ENCODE measurements at places on chromosomes 5 and 9. TPM values are rescaled to one million over a fixed set of nuclear protein-coding genes. Genes with fewer than 3 reads are reported as not detected.

The CCL21 gene
- not detected for total RNA-seq

The TMC1 gene
- total RNA-seq, result 0.31 TPM

The THOC3 gene
- 125 TPM for total RNA-seq

- DNase-seq, result no peak
- peaks cover 31% of the 10 kb centered on the region for H3K4me1 ChIP-seq
- no peaks in the 10 kb centered on the region for H3K36me3 ChIP-seq
- no peaks in the 10 kb centered on the region for H3K27me3 ChIP-seq
Observed at GRCh38 chr5:78747705-78748359, 99.3 kb upstream of the LHFPL2 start.

GRCh38 chr5:115875447-115875846 lies 33.7 kb downstream of the AP3S1 start:
- no peak overlapping the region for H3K27ac ChIP-seq
- H3K4me3 ChIP-seq, result no peak overlapping the region
- DNase-seq, result no peak
- H3K4me1 ChIP-seq, result peaks cover 6% of the 10 kb centered on the region
- H3K36me3 ChIP-seq, result peaks cover 14% of the 10 kb centered on the region
- H3K27me3 ChIP-seq, result no peaks in the 10 kb centered on the region

DNA sequence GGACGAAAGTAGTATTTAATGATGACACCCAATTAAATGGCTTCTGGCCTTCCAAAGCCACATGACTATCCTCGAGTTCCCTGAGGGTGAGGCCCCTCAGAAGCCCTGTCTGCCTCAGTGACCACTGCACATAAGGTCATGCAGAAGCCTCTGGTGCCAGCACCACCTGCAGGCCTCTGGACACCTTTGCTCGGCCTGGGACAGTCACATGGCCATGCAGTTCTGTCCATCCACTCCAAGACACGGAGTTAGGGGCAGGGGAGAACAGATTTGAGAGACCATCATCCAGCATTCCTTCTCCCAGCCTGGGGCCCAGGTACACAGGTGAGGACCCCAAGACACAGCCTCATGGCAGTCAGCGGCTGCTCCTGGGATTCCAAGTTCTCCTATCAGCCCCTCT lies 145.0 kb downstream of the ROR2 start:
- 0 out of 2 replicates have a peak, but pooled peaks cover 2% of the 10 kb centered on the region for H3K4me1 ChIP-seq
- no peak for DNase-seq
- no peak overlapping the region for H3K27ac ChIP-seq
- H3K27me3 ChIP-seq, result no peaks in the 10 kb centered on the region
- H3K4me3 ChIP-seq, result no peak overlapping the region
- no peaks in the 10 kb centered on the region for H3K36me3 ChIP-seq

- DNase-seq, result no peak
- H3K27me3 ChIP-seq, result no peaks in the 10 kb centered on the region
- no peak overlapping the region for H3K4me3 ChIP-seq
- H3K27ac ChIP-seq, result no peak overlapping the region
- H3K4me1 ChIP-seq, result peaks cover under 1% of the 10 kb centered on the region
Observed at GRCh38 chr5:116176121-116176520, 91.3 kb downstream of the COMMD10 start.

DNA sequence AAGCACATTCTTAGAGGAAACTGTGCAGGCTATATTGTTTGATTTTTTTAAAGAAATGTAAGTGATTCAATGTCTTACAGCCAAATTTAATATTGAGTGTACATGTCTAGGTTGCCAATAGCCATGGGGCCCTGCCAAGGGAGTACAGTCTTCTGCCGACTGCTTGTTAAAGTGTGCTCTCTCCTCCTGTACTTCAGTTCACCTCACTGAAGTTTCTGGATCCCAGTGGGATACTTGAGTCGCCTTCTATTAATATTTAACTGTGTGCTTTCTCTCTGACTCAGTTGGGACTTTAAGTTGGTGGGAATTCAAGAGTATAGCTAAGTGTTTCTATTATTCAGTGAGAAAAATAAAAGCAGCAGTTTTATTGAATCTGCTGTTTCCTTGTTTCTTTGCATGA lies 44.5 kb upstream of the C5orf47 start:
- peaks cover 50% of the 10 kb centered on the region for H3K4me1 ChIP-seq
- no peaks in the 10 kb centered on the region for H3K36me3 ChIP-seq
- H3K27me3 ChIP-seq, result no peaks in the 10 kb centered on the region
- no peak for DNase-seq
- peak overlapping the region; percentile 74 for H3K27ac ChIP-seq

- H3K27ac ChIP-seq, result no peak overlapping the region
- DNase-seq, result no peak
- H3K4me3 ChIP-seq, result no peak overlapping the region
- H3K27me3 ChIP-seq, result no peaks in the 10 kb centered on the region
- H3K4me1 ChIP-seq, result peaks cover 17% of the 10 kb centered on the region
Observed at GRCh38 chr5:117590944-117591343, 1016.3 kb upstream of the SEMA6A start.

GRCh38 chr5:170389550-170389892 lies 354 bp upstream of the KCNMB1 start:
- H3K36me3 ChIP-seq, result no peaks in the 10 kb centered on the region
- DNase-seq, result no peak
- no peak overlapping the region for H3K27ac ChIP-seq
- no peaks in the 10 kb centered on the region for H3K27me3 ChIP-seq

DNA sequence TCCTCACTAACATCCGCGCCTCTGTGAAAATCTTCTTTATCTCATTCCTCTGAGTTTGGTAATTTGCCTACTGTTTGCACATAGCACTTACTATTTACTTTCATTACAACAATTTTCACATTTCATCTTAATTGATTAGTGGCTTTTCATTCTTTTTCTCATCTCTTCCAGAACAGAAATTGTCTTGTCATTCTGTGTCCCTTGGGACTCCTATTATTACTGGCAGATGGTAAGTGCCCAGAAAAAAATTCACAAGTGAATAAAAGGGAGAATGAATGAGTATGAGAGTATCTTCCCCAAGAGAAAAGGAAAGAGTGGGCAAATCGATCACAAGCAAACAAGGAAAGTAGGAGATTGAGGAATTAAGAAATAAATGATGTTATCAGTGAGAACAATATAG lies 876.1 kb downstream of the TLE4 start:
- H3K36me3 ChIP-seq, result 0 out of 2 replicates have a peak, but pooled peaks cover 2% of the 10 kb centered on the region
- no peaks in the 10 kb centered on the region for H3K27me3 ChIP-seq
- no peak for DNase-seq

GRCh38 chr5:177089127-177089526 lies 2.4 kb downstream of the FGFR4 start:
- peaks cover 17% of the 10 kb centered on the region for H3K36me3 ChIP-seq
- peaks cover 32% of the 10 kb centered on the region for H3K4me1 ChIP-seq
- 0 out of 2 replicates have a peak overlapping the region, but pooled peaks have one; percentile 7 for H3K27ac ChIP-seq
- H3K4me3 ChIP-seq, result peak overlapping the region; percentile 36

DNA sequence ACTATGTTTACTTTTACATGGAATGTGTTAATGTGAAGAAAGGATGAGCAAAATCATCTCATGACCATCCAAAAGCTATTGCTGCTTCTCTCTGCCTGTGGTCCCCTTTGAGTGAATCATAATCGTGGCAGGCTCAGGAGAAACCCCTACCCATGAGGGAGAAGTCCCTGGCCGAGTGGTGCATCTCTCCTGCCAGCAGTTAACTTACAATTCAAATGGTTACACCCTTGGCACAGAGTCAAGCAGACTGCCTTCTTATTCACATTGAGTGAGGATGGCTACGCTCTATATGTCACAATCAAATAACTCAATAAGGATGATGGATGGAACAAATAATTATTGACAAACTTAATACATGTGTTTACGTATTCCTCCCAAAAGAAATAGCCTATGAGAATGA lies 179.1 kb downstream of the FGF1 start:
- H3K27me3 ChIP-seq, result no peaks in the 10 kb centered on the region
- no peak overlapping the region for H3K27ac ChIP-seq
- H3K36me3 ChIP-seq, result no peaks in the 10 kb centered on the region

GRCh38 chr9:100408546-100409175 lies 18.3 kb upstream of the MSANTD3 start:
- peaks cover 13% of the 10 kb centered on the region for H3K27me3 ChIP-seq
- peaks cover 13% of the 10 kb centered on the region for H3K4me1 ChIP-seq
- peaks cover 12% of the 10 kb centered on the region for H3K36me3 ChIP-seq
- H3K27ac ChIP-seq, result no peak overlapping the region
- DNase-seq, result no peak
- H3K4me3 ChIP-seq, result no peak overlapping the region

Data from WTC11 (cell line).